ENCODE measurements at places on chromosomes 7 and 10.

- DNase-seq = no peak
Measured at GRCh38 chr7:12350971-12351370, 52.7 kb downstream of the VWDE start.

- no peak for DNase-seq
Measured at GRCh38 chr10:94571528-94571927, 25.9 kb downstream of the HELLS start.

- DNase-seq = no peak
Measured at GRCh38 chr7:139511315-139511714, 12.2 kb upstream of the CLEC2L start.

DNA sequence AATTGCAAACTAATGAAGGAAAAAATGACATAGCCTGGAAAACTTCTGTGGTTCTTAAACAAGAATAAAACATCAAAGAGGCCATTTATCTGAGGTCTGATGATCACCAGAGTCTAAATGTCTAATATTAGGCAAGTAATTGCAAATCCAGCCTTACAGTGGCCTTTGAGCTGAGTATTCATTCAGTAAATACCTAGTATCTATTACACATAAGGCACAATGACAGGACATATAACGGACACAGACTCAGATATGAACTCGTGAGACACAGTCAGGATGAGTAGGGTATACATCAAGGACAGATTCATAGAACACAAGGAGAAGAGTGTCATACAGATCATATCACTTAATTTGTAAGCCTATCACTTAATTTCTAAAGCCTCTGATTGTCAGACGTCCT, 16.8 kb downstream of the GPAM start:
- no peak for DNase-seq

GRCh38 chr7:999149-999879, 16.3 kb downstream of the CYP2W1 start:
- no peak for DNase-seq

- no peak for DNase-seq
Measured at GRCh38 chr10:132562916-132563456, 25.4 kb downstream of the INPP5A start.

Measured in NK-92 treated with Interleukin-12 subunit alpha and Interleukin-12 subunit beta, amount 100 ng/mL, for 24 hours (cell line).